ENCODE measurements at places on chromosomes 4 and X.
A peak's percentile ranks its signal among the peaks of the same experiment; 100 is the strongest.

GRCh38 chr4:3715061-3715854 is 50.9 kb upstream of the ADRA2C start:
- DNase-seq = no peak

DNA sequence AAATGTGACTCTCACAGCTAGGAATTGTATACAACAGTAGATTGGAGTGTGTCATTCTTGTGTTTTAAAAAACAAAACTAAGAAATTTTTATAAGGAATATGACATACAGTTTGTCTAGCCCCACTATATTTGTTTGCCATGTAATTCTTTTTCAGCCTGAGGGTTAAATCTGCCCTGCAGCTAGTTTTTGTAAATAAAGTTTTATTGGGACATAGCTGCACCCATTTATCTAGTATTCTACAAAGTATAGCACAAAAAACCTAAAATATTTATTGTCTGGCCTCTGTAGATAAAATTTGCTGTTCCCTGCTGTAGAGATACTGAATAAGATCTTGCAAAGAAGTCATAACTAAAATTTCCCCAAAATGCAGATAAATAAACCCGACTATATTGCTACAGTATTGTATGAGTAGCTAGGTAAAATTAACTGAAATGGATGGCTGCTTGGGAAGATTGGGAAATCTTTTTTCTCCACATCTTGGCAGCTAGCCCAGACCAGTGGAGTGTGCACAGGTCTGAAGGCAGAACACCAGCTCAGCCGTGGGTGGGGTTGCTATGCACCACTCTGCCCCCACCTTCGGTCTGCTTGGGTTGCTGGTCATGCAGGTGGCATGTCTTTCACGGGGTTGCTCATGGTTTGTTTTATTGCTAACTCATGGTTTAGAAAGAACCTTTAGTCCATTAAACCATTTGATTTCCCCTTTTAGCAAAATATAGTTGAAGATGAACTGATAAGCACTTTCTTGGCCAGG is 127.9 kb downstream of the KLHL8 start:
- DNase-seq = peak; percentile 65

DNA sequence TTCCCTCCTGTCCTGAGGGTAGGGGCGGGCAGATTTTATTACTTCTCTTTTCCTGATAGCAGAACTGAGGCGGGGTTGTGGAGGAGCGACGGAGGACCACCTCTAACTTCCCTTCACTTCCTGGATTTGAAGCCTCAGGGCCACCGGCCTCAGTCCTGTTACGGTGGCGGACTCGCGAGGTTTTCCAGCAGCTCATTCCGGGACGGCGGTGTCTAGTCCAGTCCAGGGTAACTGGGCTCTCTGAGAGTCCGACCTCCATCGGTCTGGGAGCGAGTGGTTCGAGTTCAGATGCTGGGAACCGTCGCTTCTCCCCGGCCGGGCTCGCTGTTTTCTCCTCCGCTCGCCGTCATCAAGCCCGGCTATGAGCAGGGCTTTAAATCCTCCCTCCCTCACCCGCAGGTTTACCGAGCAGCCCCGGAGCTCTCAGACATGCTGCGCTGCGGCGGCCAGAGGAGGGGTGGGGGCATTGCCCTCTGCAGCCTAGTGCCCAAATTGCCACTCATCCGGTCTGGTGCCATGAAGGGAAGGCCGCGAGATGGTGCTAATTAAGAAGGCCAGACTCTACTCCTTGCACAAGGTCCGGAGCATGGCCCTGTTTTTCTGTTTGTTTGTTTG is 23.3 kb downstream of the HAND2 start:
- no peak for DNase-seq

GRCh38 chr4:26104056-26104685 is 190.2 kb downstream of the SMIM20 start:
- no peak for DNase-seq

GRCh38 chrX:104117759-104118158 is 5.4 kb downstream of the ZCCHC18 start:
- no peak for DNase-seq

- no peak for DNase-seq
Observed at GRCh38 chr4:115865736-115866135, 752.3 kb upstream of the NDST4 start.

DNA sequence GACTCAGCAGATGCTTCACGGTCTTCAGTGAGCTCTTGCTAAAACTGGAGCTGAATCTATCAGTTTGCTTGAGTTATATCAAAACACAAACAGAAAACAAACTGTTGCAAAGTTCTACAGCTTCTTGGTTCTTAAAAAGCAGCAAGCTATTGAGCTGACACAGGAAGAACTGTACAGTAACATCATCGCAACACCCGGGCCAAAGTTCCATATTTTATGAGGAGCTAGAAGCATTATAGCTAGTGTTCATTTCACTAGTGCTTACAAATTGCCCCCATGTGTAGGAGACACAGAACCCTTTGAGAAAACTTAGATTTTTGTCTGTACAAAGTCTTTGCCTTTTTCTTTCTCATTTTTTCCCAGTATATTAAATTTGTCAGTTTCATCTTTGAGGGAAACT is 17.3 kb upstream of the CSTF2 start:
- DNase-seq = no peak

DNA sequence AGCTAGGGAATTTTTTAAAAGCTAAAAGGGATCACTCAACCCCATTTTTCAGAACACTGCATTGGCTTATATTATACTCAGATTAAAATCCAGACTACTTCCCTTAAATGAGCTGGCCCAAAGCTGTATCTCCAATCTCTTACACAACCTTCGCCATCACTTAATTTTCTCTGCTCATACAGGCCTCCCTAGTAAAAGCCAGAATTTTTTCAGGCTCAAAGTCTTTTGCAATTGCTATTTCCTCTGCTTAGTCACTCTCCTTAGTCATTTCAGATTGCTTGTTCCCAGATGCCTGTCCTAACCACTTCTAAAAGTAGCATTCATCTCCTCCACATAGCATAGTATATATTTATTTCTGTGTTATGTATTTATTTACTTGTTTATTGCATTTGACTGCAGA is 1587.9 kb upstream of the ADGRL3 start:
- peak; percentile 44 for DNase-seq

- no peak for DNase-seq
Observed at GRCh38 chrX:2264179-2265030, 236.4 kb downstream of the DHRSX start.

DNA sequence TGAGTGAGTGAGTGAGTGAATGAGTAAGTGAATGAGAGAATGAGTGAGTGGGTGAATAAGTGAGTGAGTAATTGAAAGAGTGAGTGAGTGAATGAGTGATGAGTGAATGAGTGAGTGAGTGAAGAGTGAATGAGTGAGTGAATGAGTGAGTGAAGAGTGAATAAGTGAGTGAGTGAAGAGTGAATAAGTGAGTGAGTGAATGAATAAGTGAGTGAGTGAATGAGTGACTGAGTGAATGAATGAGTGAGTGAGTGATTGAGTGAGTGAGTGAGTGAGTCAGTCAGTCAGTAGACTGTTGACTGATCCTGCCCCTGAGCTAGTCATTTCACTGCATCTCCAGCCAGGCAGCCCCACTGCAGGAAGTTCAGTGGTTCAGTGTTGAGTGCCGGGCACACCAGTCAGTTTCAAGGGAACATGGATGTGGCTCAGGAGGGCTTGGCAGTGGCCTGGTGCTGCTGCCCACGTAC is 228.4 kb upstream of the PSAPL1 start:
- DNase-seq = no peak

All from AG08396 (cell line).